ENCODE measurements at places on chromosomes 2 and 18.

DNA sequence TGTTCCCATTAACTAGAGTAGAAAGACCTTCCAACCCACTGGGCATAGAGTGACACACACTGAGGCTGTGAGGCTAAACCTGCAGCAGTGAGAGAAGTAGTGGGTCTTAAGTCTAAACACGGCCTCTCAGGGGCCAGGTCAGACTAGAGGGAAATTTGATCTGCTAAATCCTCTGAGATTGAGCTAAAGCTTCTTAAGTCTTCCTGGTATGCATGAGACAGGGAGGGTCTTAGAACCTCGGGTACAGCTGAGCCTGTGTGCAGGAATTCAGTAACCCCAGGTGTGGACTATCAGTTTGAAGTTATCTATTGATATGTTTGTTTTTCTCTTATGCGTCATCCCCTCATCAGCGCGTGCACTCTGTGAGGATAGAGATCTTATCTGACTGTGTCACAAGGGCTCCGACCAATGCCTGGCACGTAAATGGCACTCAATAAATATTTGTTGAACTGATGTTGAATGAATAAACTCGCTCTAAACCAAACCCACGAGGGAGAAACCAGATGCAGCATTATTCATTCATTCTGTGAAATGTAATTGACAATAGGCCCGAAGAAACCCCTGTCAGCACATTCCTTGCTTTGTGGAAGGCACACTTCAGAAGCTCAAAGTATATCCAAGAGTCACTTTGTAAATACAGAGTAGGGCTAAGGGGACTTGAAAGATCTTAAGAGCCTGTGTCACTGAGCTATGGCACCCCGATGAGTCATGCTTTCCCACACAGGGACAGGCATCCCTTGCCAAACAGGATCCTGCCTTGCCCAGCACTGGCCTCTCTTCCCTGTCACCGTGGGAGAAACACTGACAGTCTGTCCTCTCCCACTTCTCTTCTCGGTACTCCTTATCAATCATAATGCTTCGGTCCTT lies 21.7 kb upstream of the RAB10 start:
- DNase-seq = peak; percentile 75

DNA sequence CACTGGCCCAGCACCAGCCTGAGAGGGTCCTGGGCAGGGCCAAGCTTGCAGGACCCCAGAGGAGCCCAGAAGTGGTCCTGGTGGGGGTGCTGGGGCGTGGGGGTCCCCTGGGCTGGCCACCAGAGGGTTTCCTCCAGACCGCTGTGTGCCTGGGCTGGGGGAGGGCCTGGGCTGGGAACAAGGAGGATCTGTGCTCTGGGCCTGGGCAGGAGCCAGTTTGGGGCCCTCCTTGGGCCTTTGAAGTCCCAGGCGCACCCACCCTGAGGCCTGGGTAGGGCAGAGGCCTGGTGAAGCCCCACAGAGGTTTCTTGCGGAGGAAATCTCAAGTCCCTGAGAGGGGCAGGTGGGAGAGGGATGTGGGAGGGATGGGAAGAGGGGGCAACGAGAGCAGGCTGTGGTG lies 63.4 kb upstream of the GPC1 start:
- DNase-seq = no peak

DNA sequence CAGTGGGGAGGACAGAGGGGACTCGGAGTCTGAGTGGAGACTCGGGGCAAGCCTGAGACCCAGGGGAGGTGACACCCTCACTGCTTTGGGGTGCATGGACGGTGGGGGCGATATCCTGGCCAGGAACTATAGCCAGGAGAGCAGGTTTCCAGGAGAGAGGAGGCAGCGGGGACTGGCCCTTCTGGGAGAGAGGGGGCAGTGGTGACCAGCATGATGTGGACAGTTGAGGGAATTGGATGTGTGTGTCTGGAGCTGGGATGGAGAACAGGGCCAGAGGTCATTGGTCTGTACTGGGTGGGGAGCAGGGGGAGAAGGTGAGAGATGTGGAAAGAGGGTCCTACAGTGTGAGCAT lies 63.6 kb downstream of the ACKR3 start:
- DNase-seq = no peak

DNA sequence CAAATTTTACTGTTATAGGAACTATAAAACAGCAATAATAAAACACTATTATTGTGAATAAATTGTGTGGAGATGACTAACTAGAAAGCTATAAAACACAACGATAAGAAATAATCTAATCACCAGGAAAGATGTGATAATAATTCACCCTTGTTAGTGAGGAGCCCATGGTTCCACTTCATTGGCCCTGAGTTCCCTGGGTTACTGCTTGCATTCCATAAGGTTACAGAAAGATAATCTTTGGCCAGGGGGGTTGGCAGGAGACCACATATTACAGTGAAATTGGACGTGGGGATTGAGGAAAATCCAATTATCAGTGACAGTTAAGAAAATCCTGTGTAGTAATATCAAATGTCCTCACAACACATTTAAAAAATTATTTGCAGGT lies 2.5 kb upstream of the CPO start:
- peak; percentile 2 for DNase-seq

DNA sequence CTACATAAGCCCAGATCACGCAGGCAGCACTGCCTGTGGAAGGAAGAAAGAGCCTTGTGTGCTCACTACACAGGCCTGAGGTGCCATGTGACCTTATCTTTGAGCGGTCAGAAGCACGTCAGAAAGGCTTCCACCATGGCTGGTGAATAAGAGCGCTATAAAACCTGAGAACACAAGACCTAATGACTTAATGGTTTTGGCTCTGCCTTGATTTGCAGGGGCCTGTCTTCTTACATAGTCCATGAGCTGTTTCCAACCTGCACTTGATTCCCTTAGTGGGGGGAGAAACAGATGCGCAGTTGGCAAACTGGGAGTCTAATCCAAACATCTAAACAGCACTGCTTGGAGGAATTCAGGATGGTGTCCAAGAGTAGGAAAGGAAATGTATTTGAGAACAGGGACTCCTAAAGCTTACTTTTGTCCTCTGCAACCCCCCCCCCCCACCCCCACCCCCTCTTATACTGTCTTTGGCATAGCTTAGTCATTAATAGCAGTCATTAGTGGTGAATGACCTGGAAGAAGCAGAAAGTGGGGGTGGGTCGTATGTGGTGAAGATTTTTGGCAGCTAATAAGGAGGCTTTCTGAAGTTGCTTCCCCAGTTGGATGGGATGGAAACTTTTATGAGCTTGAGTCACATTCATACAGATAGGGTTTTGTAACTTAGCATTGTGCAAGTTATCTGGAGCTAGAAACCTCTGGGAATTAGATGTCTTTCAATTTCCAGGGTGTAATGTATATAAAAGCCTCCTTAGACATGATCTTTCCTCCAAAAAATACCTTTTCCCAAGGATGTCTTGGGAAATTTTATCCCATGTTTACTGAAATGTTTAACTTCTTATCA lies 454.1 kb downstream of the MEIS1 start:
- DNase-seq = peak; percentile 89

GRCh38 chr2:119360423-119360966 lies 6.1 kb downstream of the C2orf76 start:
- no peak for DNase-seq

- no peak for DNase-seq
Measured at GRCh38 chr2:218781691-218782527, at the start of gene CYP27A1. TSS of gene CYP27A1 (plus strand) at chr2:218782147. CDS start at chr2:218782183, 36 bp downstream.

DNA sequence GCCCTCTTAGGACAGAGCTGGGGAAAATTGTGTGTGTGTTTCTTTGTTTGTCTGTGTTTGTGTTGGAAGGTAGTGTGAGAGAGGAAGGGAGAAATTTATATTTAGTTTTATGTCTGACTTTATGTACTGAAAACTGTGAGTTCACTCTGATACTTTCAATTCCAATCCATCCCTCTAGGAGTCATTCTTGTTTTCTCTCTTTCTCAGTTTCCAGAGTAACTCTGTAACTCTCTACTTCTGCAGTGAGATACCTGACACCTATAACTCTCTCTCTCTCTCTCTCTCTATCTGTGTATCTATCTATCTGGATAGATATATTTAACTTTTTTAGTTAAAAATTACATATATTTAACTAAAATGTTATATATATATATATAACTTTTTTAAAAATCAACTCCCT lies 128.7 kb downstream of the UBR3 start:
- no peak for DNase-seq

GRCh38 chr2:59888015-59888414 lies 665.4 kb downstream of the BCL11A start:
- no peak for DNase-seq

DNA sequence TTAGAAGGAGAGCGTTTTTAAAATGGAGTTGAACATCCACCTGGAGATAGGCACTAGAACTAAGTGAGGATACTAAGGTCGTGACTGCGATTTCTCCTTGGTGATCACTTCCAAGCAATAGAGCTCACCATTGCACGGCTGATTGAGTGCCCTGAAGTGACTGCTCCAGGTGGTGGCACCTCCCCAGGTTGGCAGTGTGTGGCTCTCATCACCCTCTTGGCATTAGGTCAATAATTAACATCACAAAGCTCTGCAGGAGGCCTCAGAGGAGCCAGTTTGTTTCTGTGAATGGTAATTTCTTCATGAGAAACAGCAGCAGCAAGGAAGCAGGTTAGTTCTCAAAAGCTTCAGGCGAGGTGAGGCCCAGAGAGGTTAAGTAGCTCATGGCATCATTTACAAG lies 259.6 kb downstream of the CLIP4 start:
- DNase-seq = peak; percentile 91

- DNase-seq = no peak
Measured at GRCh38 chr18:9925369-9925768, 11.6 kb downstream of the VAPA start.

DNA sequence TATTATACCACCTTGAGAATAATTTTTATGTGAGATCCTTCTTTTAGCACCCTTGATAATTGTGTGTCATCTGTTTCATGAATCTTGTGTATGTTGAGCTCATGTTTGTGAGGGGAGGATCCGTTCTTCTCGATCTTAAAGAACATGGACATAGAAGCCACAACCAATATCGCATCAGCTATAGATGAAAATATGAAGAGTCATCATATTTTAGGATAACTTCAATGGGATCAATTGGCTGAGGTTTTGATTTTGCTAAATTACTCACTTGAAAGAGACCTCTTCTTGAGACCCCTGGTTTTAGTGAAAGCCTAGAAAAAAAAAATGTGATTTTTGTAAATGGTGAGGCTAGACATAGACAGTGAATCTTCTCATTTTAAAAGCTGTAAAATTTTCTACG lies 385.3 kb upstream of the NRP2 start:
- no peak for DNase-seq

DNA sequence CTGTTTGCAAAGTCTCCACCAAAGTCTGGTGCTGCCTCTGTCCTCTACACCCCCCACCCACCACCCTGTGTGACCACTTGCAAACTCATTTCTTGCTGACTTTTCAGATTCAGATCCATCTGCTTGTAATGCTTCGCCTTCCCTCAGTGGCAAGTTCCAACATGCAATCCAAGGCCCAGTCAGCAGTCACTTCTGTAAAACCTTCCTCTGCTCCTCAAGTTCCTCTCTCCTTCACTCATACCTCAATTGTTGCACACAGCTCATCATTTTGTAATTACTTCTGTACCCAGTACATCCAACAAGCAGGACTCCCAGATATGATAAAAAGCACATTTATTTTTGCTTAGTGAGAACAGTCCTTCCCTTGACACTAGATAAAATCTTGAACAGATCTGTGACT lies 6.5 kb upstream of the LOXHD1 start:
- DNase-seq = no peak

DNA sequence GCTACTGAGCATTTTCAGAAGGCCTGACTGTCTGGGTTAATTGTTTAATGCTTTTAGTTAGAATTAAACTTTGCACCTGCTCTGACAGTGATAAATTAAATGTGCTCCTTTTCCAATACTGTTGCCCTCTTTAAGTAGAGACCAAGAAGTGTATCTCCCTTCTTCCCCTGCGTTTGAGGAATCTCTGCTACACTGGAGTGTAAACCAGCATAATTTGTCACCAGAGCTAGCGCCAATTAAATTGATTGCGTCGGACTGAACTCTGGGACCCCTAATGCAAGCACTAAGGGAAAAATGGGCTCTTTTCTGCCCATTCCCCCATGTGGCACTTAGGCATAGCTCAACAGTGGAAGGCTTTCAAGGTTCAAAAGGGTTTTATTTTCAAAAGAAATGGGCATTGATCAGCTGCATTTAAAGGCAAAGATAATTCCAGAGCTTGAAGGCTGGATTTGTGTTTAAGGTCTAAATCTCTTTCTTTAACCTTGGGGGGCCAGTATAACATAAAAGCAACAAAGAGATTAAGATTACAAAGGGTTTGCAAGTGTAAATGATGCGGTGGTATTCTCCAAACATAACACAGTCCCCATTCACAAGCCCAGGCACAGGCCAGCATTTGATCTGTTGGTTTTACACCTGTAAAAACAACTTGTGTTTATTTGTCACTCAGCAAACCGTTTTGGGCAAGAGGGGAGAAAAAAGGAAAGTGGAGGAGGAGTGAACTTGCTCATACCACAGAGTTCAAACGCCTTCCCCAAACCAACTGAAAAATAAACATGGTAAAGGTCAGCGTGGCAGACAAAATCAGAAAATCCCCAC lies 427.6 kb downstream of the BCL11A start:
- no peak for DNase-seq

GRCh38 chr2:32882816-32883810 lies 63.6 kb upstream of the LTBP1 start:
- DNase-seq = no peak

GRCh38 chr2:86223140-86223926 lies 24.1 kb downstream of the MRPL35 start:
- DNase-seq = no peak
